ENCODE measurements at places on chromosomes 4 and X.

DNA sequence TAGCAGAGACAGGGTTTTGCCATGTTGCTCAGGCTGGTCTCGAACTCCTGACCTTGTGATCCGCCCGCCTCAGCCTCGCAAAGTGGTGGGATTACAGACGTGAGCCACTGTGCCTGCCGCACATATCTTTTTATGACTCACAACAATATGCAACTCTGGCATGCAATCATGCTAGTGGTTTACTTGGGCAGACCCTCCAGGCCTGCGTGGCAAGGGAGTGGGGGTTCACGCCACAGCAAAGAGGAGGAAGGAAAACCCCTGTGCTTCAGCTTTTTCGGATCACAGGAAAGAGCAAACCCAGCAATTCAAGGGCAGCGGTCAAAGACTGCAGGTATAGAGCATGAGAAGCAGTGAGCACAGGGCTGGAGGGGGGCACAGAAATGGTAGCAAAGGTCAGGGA is 48.3 kb upstream of the CD99 start:
- no peak for DNase-seq

GRCh38 chr4:105972946-105973621 is 77.8 kb downstream of the NPNT start:
- no peak for DNase-seq

DNA sequence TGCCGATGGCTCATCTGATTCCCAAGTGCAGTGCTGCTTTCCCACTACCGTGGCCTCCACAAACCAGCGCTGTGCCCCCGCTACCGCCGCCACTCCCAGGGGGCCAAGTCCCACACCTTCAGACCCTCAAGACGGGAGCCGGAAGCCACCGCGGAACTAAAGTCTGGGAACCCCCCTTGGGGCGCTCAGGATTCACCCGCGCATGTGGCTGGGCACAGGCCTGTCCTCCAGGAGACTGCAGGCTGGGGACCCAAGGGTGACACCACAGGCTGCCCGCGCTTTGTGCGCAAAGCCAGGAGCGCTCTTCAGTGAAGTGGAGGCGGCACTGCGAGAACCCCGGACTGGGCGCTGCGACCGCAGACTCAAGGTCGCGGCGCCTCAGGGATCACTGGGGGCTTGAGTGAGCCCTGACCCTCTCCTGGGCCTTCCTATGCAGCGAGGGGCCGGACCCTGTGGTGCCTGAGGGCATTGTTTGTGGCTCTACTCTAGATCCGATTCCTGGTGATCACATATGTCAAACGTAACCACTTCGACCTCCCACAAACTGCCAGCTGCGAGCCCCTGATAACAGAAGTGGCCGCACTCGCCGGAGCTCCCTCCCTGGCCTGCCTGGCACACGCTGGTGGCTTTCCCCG is 20.4 kb upstream of the TBC1D14 start:
- peak; percentile 66 for DNase-seq

GRCh38 chr4:56130606-56131155 is 181.9 kb downstream of the CEP135 start:
- DNase-seq, result no peak

DNA sequence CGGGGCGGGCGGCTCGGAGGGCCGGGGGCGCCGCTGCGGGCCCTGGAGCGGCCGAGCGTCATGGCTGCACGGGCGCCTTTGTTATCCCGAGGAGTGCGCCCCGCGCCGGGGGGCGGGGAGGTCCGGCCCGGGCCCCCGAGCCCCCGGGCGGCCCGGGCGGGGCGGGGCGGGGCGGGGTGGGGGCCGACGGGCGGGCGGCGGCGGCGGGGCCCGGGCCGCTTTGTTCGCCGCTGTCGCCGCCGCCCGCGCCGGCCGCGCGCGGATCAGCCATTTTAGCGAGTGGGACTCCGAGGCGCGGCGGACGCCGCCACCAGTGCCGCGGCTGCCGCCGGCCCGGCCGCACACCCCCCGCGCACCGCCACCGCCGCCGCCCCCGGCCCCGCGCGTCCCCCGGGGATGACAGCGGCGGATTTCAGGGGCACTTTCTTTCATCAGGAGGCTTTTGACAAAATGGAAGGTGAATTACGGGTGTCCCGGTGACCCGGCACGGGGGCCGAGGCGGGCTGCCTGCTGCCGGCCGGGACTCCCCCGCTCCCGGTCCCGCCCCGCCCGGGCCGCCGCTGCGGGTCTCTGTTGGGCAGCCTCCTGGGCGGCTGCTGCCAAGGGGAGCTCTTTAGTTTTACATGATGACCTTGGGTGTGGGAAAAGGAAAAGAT is 1.2 kb downstream of the HMGB3 start:
- DNase-seq, result no peak

DNA sequence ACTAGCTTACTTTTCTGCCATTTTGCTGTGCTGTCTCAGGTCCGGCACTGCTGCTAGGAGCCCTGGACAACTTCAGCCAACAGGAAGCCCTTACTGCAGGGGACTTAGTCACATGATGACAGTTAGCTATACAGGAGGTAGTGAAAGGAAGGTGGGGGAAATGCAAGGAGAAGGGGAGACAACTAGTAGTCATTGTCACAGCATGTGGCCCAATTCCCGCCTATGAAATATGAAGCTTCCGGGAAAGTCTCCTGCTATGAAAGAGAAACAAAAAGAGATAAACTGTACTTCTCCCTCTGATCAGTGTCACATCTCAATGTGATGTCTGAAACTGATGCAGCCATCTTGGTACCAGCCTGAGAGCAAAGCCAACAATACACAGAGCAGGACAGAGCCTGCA is 71.6 kb downstream of the AMELX start:
- DNase-seq, result no peak

Measured in right cardiac atrium (tissue), 5 donors.